NCI-H1417 (cell line): ENCODE measurements at places on chromosomes 11 and 22.

DNA sequence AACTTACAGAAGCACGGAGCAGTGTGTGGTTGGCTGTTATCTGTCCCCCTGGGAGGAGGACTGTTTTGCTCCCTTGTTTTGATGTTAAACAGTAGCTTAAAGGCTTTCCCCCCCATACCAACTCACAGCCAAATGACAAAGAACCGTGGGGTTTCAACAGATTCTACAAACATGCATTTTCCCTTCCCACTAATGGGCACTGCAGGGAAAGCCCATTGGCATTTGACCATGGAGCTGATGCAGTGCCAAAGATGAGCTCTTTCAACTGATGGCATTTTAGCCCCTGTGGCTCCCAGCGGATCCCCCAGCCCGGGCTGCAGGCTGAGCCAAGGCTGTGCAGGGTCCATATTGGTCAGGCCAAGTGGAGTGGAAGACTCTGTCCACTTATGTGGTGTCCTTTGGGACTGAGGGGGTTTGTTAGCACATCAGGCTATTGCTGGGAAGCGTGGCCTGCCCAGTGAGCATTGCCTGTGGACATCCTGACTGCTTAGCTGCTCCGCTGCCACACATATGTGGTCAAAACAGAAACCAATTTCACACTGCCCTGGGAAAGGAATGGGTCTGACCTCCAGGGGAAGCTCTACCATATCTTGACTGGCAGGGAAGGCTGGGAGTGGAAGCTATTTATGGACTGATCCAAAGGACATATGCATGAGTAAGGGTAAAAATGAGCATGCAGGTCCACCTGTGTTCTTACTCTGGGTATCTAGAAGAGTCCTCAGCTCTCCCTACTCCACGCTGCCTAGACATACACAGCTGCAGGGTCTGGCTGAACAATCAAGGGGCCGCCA is 116.4 kb upstream of the PARVA start:
- DNase-seq: no peak

GRCh38 chr11:35324981-35325380 is 94.4 kb downstream of the SLC1A2 start:
- DNase-seq: no peak

DNA sequence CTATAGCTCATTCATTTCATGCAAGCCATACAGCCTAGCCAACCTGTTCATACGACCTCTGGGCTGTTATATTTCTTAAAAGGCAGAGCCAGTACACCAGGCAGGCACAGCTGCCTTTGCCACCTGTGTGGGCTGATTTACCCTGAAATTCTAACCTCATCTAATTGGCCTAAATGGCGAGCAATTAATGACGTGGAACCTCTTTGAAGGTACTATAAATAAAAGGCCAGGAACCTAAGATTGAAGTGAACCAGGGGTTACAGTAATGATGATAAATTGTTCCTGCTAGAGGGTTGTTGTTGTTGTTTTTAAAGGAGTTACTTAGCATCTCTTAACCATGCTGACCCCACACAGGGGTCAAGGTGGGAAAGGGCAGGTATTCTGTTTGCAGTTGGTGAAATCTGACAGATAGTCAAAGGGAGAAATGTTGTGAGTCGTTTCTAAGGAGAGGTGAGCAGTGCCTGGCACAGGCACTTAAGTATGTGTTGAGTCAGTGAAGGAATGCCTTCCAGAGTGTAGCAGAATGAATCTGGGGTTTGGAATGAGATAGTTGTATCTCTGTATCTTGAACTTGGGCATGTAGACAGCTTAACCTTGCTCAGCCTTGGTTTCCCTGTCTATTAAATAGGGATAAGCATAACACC is 213.5 kb upstream of the NAV2 start:
- DNase-seq: peak; percentile 59

DNA sequence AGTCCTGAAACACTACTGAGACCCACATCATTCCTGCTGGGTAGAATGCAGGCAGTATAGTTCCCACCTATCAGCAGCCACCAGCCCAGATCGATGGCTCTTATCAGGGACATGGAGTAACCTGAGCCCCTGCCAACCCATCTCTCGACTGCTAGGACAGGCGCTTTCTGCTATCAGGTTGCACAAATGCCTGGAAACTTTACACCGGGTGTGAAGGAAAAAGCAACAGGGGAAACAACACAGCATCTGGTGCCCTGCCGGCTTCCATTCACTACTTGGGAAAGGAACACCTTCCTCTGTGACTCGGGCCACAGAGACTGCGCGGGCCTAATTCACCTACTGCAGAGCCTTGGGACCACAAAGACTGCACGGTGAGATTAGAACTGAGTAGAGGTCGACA is 18.5 kb downstream of the RBFOX2 start:
- DNase-seq: no peak

DNA sequence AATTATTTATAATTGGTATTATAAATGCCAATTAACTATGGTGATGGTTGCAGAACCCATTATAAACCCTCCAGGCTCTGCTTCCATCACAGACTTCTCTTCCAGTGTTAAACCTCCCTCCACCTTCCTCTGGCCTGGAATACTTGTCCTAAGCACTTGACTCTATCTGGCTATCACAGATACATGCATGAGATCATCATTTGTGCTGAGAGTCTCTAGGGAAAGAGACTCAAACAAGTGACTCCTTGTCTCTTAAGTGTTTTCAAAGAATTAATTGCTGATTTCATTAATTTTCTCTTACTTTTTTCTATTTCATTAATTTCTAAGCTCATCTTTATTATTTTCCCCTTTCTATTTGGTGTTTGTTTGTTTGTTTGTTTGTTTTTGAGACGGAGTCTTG is 29.1 kb downstream of the RTL6 start:
- DNase-seq: peak; percentile 5

DNA sequence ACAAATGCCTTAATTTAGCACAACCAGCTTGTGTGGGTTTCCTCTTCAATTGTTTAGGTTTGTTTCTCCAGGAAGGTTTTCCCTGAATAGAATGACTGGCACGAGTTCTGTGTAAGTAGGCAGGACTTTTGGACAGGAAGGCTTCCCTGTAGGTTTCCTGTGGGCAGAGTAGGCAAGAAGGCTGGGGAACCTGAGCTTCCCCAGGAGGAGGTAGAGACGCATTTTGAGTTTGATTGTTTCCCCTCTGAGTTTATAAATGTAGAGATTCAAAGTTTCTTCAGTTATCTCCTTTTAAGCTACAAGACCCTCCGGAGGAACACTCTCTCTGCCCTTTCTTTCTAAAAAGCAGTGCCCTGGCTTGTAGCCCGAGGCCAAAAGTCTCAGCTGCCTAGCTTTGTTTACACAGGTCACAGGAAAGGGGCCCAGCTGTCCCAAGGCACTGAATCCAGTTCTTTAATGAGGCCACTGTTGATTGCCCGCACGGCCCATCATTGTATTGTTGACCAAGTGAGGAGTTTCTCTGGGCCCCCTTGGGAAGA is 66.6 kb upstream of the RDX start:
- peak; percentile 86 for DNase-seq

GRCh38 chr11:44033411-44033850 is 14.3 kb upstream of the ACCSL start:
- DNase-seq: no peak

DNA sequence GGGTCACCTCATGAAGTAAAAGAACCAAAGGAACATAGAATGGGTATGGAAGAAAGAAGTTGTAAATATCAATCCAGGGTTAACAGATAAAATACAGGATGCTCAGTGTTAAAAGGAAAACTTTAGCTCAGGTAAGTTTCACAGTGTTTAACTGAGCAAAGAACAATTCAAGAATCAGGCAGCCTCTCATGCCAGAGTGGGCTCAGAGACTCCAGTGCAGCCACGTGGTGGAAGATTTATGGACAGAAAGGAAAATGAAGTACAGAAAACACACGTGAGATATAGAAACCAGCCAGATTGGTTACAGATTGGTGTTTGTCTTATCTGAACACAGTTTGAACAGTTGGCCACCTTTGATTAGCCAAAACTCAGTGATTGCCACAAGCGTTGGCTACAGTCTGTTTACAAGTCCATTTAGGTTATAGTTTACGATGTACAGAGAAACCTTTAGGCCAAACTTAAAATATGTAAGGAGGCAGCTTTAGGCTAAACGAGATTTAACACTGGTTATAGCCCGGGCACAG is 9.1 kb downstream of the AP5B1 start:
- no peak for DNase-seq

GRCh38 chr11:3002871-3003270 is 10.7 kb upstream of the NAP1L4 start:
- no peak for DNase-seq

- DNase-seq: no peak
Measured at GRCh38 chr11:35553831-35554230, 28.4 kb upstream of the PAMR1 start.

- DNase-seq: peak; percentile 34
Measured at GRCh38 chr11:36258730-36259360, 30.4 kb downstream of the COMMD9 start.

GRCh38 chr22:37676736-37677492 is 1.5 kb downstream of the LGALS1 start:
- peak; percentile 46 for DNase-seq

GRCh38 chr22:20873214-20873613 is 14.4 kb downstream of the SNAP29 start:
- no peak for DNase-seq

DNA sequence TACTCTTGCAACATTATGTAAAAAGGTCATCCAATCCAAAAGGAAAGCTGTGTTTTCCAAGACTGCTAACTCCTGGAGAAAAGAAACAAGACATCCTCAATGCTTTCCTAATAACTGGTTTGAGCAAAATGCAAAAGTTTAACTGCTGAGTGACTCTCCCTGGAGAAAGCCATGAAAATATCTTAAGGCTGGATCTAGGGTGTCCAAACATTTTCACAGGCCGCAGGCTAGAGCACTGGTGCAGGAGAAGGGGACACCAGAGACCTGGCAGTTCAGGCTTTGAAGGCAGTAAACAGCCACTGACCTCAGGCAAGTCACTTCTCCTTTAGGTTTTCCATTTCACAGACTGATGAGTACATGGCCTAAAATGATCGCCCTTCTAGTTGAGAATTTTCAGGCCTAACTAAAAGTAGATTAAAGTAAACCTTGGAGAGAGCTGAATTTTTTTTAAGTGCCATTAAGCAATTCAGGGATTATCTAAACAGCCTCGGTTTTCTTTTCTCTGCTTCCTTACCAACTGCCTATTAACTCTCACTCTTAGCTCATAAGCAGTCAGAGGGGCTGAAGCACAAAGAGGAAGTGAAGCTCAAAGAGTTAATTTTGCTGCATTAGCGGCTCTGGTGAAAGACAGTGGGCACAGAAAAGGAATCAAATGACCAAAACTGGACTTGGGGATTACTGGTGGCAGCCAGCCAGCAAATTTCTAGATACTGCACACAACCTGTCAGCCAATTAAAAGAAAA is 2.3 kb downstream of the CHKA start:
- no peak for DNase-seq

DNA sequence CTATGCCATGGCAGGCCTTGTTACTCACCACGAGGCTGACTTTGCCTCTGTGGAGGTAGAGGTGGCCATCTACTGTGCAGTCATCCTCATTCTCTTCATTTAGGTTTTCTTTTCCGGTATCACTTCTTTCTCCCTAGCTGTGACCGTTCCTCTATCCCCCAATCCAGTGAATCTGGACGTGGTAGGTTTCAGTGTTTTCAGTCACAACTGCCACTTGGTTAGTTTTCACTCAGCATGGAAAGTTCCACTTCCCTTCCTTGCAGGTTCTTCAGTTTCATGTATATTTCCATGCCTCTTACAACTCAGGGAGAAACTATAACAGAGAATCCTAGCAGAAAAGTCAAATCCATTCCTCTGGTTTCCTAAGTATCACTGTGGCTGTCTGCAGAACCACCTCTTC is 1.9 kb downstream of the HPS4 start:
- DNase-seq: no peak

DNA sequence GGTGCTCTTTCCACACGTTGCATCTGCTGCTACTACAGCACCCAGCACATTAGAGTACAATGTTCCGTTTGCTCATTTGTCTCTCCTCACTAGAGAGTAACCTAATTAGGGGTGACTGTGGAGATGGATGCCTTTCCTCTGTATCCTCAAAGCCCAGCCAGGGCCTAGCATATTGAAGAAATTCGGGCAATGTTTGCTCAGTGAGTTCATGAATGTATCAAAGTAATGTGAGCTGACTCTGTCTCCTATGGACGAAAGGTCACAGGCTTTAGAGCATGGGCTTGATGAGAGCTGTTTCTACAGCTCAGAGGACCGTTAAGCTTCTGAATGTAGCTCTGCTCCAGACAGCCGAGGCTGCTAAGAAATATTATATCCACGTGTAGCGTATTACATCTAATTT is 67.5 kb downstream of the C11orf58 start:
- no peak for DNase-seq

DNA sequence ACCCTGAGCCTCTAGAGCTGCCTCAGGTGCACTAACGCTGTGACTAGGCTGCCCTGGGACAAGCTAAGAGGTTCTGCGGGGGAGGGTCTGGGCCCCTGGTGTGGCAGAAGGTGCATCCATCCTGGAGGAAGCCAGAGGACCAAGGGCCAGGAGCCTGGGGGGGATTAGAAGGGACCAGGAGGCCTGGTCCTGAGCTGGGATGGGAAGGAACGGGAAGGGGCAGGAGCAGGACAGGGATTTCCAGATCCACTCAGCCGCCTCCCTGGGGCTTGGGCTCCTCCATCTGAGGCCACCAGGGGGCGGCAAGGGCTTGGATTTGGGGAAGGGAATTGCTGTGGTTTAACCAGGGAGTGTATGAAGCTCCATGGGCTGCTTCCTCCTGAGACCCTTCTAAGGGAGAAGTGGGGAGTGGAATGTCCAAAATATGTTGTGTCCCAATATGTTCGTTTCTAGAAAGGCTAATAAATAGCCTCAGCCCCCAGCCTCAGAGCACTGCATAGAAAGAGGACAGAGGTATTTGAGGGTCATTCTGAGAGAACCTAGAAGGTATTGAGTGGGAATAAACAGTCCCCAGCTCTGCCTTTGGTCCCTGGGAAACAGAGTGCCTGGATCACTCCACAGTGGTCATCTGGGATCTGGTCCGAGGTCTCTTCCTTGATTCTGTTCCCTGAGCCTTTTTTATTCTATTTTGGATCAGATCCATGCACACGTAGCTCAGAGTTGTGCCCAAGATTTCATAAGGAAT is 17.4 kb upstream of the PRAME start:
- peak; percentile 2 for DNase-seq

GRCh38 chr11:123430721-123431497 is 840 bp downstream of the GRAMD1B start:
- peak; percentile 89 for DNase-seq

- no peak for DNase-seq
Measured at GRCh38 chr11:71962428-71963038, 33.7 kb downstream of the RNF121 start.
